Fibroblast of mammary gland (primary cell): ENCODE measurements at places on chromosomes 16 and 17.

DNA sequence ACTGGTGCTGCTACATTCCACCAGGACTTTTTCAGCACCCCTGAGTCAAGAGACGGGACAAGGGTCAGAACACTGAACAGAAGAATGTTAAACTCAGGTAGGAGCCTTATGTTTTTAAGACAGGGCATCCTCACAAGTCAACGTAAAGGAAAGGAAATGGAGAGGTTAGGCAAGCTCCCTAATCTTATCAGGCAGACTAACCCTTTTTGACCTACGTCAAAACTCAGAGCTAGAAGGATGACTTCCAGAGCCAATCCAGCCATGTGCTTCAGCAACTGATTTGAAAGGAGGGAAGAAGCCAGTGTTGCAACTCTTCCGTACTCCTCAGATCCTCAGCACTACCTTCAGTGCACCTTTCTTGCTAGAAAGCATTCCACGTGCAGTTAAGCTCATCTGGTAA lies 46.8 kb downstream of the REXO5 start:
- DNase-seq: no peak

DNA sequence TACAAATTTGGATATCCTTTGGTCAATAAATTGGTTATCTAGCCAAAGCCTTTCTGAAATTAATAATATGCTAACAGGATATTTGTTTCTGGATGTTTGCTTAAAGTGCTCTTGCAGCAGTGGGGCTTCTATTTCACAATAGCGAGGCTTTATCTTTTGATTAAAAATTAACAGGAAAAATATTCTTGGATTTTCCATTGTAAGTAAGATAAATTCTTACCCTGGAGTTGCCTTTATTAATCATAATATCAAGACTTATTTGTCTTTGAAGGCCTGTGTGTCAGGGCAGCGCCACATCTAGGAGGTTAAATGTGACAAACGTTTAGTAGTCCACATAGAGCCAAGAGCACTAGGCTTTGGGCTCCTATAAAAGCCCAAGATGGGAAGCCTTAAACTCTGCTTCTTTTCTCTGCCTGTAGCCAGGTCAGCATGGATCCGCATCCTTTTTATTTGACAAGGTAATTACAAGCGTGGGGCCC lies 5.3 kb downstream of the TMEM97 start:
- DNase-seq: no peak

DNA sequence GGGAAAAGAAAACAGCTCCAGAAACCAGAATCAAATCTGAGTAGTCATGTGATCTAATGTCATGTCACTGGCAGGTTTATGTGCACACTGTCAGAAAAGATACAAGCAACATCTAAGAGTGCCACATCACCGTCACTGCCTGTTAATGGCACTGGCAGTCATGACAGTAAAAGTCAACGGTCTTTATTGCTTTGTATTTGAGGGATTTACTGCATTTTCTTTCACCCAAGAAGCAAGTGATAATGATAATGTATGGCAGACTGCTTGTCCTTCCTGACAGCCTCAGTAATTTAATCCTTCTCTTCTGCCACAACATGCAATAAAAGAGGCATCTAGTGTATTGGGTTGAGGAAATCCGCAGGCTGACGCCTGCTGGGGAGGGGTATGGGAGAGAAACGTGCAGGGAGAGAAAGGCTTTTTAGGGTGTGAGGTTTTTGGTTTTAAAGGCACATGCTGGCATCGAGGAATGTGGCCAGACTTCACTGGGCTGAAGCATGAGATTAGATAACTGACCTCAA lies 92.4 kb downstream of the RPGRIP1L start:
- DNase-seq: no peak

DNA sequence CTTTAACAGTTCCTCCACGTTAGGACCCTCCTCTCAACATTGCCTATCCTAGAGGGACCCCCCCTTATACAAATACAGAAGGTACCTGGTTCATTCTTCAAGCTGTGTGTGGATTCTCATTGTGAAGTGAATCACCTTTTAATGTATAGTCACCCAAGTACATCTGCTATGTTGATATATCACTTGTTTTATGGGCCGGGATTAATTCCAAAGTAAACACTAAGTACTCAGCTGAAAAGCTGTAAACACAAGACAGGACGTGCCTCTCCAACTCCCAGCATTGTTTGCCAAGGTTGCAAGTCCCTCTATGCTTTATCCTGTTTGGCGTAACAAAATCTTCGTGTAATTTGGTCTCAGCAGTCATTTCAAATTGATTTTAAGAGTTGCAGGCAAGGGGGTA lies 123.6 kb downstream of the RBFOX1 start:
- no peak for DNase-seq

DNA sequence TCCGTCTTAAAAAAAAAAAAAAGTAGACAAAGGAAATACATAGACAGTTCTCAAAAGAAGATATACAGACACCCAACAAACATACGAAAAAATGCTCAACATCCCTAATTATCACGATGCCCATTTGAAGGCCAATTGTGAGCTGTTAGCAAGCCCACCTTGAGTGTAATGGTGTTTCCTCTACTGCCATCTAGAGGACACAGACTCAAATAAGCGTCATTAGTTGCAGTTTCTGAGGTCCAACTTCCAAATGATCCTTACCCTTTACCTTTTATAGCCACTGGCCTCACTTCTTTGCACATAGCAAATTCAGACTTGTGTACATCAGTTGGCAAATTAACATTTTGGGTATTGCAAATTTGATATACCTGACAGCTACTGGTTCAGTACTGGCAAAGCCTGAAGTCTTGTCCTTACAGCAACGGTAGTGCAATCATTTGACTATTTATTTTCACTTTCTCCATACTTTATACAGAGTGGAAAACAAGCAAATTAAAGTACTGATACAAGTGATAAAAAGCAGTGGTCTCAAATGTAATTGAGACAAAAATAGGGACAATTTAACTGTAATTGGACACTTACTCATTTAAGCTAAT lies 536.3 kb upstream of the EEF2KMT start:
- peak; percentile 25 for DNase-seq

- DNase-seq: peak; percentile 55
These were observed 454.1 kb downstream of the HS3ST3B1 start for GRCh38 chr17:14755002-14755401.

DNA sequence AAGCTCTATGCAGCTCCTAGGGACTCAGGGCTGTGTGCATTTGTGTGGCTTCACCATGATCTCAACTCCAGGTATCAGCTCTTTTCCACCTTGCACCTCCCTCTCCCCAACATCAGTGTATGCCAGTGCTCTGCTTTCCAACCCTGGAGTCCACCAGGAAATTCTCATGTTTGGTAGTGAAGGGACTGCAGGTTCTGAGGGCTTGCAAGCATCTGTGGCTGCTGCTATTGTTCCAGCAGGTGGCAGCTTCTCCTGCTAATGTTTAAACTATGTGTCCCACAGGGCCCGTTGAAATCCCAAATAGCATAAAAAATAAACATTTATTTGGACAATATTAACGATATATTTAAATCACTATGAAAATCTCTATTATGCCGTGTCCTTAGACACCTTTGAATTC lies 82.0 kb downstream of the RGS9 start:
- no peak for DNase-seq

GRCh38 chr17:62628831-62629555 lies 1.5 kb downstream of the MRC2 start:
- peak; percentile 64 for DNase-seq

GRCh38 chr16:69482410-69482991 lies 58.1 kb downstream of the CYB5B start:
- peak; percentile 90 for DNase-seq

DNA sequence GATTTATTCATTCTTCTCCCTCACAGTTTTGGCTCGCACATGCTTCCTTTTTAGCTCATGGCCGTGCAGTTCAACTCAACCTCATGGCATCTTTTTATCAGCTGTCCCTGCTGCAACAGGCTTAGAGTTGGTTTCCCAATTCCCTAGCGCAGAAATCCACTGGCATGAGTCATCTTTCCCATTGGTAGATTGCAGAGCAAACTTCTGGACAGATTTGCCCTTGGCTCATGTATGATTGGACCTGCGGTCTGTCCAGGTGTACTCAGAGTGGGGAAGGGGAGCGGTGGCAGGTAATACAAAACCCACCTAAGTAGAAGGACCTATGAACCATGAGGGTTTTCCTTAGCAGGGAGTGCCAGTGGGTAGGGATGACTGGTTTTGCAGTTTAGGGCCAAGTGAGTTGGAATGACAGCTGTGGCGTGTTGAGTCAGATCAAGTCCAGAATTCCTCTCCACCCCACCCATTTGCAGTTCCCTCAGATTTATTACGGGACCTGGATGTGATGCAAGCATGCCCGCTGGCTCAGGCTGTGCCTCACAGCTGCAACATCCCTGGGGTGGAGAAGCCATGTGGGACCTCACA lies 584.7 kb downstream of the WWOX start:
- peak; percentile 97 for DNase-seq

GRCh38 chr16:47136099-47136842 lies 7.5 kb downstream of the NETO2 start:
- DNase-seq: peak; percentile 44

DNA sequence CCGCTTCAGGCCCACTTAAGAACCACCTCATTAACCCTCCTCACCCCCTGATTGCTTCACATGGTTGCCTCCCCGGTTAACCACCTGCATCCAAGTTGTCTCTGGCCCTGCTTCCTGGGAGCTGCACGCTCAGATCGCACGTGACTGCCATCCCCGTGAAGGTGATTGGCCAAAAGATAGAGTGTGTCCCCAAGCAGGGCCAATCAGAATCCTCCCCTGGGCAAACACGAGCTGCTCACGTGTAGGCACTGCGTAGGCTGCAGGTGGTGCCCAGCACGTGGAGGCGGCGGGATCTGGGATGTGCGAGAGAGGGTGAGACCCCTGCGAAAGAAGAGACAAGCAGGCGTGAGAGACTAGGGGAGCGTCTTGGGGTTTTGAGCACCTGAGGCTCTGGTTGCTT lies 111.8 kb upstream of the CRHR1 start:
- DNase-seq: no peak

- no peak for DNase-seq
These were observed 92.6 kb downstream of the CACNG1 start for GRCh38 chr17:67137026-67137370.

DNA sequence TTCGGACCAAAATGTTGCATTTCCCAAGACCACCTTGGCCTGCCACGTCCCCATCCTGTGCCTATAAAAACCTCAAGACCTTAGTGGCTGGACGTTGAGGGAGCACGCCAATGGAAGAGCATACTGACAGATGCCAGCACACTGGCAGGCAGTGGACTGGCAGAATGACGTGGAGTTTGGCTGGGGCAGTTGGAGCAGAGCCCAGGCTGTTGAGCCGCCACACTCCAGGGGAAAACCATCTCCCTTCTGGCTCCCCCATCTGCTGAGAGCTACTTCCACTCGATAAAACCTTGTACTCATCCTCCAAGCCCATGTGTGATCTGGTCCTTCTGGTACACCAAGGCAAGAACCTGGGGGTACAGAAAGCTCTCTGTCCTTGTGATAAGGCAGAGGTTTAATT lies 494.1 kb downstream of the CDH11 start:
- no peak for DNase-seq

- no peak for DNase-seq
These were observed 8.6 kb upstream of the ABCA6 start for GRCh38 chr17:69150333-69150732.

GRCh38 chr16:54242199-54242598 lies 44.4 kb downstream of the IRX3 start:
- no peak for DNase-seq

DNA sequence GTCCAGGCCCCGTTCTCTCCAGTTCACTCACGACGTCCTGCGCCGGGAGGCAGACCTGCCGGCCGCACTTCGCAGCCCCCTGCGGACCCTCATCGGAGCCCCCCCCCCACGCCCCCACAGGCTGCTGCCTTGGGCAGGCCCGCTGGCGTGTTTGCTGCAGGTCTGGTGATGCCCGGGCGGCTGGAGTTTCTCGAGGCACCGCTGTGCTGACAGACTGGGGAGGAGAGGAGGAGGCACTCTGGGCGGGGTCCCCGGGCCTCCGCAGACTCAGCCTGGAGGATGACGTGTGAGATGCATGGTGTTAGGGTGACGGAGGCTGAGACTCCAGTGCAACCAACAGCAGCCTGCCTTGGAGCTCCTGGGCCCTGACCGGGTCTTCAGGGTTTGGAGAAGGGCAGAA lies 24.1 kb downstream of the BAIAP2 start:
- no peak for DNase-seq

GRCh38 chr17:42814633-42815399 lies 9.3 kb downstream of the BECN1 start:
- peak; percentile 97 for DNase-seq

DNA sequence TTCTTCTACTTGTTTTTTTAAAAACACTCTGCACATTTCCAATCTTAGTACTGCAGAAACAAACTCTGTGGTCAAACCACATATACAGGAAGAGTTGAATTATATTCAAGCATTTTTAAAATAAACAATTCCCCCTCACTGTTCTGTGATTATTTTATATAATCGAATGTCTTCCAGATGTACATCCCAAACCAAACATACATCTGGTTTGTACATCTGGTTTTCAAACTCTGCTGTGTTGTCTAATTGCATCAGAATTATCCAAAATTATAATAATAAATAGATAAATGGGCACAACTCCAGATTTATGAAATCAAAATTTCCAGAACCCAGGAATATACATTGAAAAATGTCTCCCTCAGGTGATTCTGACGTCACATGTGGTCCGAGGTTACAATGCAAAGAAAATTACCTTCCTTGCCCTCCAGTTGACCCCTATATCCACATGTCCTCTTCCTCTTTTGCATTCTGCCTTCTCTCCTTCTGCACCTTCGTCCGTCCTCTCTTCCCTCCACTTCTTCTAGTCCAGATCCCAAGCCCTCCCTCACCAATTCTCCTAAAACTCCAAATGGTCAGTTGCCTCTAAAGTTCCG lies 13.3 kb upstream of the CCDC144A start:
- no peak for DNase-seq

GRCh38 chr16:89678258-89678657 lies 8.2 kb upstream of the CDK10 start:
- no peak for DNase-seq

GRCh38 chr16:70746708-70747424 lies 54.1 kb downstream of the VAC14 start:
- peak; percentile 96 for DNase-seq

GRCh38 chr16:57801809-57802340 lies 416 bp downstream of the KIFC3 start:
- no peak for DNase-seq

DNA sequence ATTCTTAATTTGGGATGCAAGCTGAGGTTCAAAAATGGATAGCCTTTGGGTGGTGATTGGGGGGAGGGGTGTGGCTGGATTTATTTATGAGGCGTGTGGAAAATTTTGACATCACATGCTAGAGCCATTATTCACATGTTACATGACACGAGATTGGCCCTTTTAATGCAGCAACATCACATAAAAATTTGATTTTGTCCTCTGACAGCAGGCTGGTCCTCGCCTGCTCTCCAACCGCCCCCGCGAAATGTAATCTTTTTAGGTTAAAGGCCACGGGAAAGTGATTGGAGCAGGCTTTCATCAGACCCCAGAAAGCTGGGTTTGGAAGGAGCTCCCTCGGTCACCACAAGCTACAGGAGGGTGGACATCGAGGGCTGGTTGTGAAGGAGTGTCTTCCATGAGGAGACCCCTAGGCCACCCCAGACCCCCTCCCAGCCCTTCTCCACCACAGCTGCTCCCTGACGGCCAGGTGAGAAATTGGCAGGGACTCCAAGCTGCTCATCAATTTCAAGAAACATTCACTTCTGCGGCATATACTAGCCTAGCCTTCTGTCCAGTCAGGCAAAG lies 502.7 kb upstream of the PSMD7 start:
- no peak for DNase-seq

- DNase-seq: no peak
These were observed 3.6 kb downstream of the AMDHD2 start for GRCh38 chr16:2523801-2524231.
